ENCODE measurements at places on chromosomes 6 and 20.

DNA sequence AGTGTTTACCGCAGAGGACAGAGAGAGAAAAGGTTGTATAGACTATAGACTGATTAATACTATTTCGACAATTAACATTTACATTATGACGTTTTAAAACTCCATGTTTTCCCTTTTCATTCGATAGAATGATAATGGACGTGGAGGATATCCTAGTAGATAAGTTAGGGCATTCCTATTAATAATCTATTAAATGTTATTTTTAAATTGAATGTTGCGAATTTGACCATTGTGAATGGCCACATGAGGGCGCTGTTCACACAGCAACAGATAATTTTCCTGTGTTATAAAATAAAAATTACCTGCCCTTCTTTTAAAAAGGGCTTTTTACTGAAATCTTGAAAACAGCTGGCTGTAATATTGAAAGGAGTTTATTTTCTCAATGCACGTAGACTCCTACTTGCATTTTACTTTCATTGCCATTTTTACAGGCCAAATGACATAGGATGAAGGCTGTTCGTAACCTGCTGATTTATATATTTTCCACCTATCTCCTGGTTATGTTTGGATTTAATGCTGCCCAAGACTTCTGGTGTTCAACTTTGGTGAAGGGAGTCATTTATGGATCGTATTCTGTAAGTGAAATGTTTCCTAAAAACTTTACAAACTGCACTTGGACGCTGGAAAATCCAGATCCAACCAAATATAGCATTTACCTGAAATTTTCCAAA, 3.3 kb downstream of the ADGRB3 start:
- no peak for DNase-seq

GRCh38 chr20:2139736-2140135, 38.1 kb downstream of the STK35 start:
- no peak for DNase-seq

GRCh38 chr20:58783511-58784011, 67.1 kb downstream of the GNAS-AS1 start:
- DNase-seq: no peak

DNA sequence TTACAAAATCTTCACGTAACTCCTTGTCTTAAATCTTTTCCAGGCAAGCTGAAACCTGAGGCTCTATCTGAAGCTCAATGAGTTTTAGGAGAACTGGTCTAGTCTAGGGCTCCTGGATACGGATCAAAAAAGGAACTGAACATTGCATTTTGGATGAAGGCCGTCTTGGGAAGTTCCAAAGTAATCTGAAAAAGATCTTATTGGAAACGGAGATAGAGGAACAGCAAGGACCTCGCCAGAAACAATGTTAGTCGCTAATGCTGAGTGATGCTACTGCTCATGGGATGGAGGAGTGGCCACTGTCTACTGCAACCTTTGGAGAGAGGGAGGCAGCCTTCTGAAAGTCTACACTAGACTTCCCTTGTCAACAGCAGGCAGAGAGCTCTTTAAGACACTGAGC, 91.4 kb upstream of the ATXN1 start:
- DNase-seq: no peak

DNA sequence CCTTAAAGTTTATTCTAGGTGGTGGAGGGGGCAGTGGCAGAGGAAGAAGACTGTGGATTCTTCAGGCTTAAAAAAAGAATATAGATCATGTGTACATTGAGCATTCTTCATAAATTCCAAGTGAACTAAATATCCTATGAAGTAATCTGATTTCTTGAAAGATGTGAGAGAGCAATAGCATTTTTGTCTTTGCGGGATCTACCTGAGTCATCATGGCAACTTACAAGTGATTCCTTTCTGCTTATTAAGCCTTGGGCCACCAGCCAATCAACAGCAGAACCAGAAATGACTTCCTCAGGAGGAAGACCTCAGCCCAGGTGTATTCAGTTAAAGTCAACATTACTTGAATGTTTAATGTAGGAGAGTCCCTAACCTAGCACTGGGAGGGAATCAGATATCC, 756.9 kb downstream of the TFAP2A start:
- no peak for DNase-seq

GRCh38 chr6:40762981-40763380, 175.8 kb upstream of the LRFN2 start:
- no peak for DNase-seq

DNA sequence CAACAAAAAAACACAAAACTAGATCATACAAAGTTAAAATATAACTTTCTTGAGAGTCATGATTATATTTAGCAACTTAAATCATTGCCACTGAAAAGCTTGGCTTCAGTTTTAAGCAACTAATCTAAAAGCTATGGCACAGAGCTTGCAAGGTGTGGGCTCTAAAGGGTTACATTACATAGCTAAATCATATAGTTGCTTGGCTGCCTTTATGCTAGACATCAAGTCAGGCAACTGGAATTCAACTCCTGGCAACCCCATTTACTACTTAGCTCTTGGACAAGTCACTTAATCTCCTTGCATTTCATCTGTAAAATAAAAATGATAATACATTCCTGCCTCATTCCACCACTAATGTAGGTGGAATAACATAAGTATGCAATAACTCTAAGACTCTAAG, 40.9 kb upstream of the GCM1 start:
- no peak for DNase-seq

- no peak for DNase-seq
Measured at GRCh38 chr6:90227673-90228072, 69.0 kb downstream of the BACH2 start.

- DNase-seq: no peak
Measured at GRCh38 chr6:4336084-4336483, 200.7 kb upstream of the ECI2 start.

GRCh38 chr20:45370571-45371160, 7.5 kb downstream of the TP53TG5 start:
- DNase-seq: no peak

DNA sequence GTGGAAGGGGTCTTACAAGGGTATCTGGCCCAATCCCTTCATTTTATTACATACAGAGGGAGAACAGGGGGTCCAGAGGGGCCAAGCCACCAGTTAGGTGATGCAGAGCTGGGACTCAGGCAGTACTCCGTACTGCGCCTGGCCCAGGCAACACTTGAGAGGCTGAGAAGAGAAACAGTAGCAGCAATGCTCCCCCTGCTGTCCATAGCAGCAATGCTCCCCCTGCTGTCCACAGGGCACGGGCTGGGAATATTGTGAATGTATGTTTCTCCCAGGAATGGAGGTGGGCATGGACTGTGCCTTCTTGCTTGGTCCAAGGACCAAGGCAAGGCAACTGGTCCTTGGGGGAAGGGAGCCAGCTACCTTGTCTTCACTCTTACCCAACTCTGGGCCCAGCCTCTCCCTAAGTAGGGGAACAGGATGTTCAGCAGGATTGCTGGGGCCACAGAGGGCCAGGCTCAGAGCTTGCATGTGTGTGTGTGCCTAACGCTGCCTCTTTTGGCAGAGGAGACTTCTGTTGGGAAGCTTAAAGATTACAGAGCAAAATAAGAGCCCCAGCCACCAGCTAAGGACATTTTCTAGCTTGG, 14.8 kb upstream of the FAM83C start:
- DNase-seq: no peak

DNA sequence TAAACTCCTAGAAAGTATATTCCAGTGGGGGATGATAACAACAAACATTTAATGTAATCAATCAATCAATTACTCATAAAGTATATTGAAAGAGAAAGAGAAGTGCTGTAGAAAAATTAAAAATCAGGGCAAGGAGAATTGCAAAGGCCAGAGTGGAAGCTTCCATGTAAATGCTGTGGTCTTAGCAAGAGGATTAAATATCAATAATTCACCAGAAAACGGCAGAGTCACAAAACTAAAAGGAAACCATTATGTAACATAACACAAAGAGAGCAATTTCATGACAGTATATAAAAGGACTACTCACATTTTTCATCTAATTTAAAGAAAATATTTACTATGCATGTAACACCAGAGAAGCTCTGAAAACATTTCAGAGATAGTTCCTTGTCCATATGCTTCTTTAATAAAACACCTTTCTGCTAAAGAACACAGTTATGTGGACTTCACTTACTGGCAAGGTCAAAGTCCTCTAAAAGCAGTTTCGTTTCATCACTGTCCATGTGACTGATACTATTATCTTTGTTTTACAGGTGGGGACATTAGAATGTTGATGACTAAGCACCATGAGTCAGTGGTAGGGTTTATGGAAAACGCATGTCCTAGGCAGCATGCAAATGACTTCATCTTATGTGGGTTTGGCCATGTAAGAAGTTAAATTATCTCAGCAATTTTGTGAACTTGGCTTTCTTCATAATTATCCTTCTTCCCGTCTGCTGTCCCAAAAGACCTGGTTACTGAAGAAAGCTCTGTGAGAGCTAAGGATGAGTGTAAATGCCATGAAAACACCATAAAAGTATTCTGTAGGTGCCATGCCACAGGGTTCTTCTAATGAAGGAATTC, 185.8 kb upstream of the TENT5A start:
- no peak for DNase-seq

DNA sequence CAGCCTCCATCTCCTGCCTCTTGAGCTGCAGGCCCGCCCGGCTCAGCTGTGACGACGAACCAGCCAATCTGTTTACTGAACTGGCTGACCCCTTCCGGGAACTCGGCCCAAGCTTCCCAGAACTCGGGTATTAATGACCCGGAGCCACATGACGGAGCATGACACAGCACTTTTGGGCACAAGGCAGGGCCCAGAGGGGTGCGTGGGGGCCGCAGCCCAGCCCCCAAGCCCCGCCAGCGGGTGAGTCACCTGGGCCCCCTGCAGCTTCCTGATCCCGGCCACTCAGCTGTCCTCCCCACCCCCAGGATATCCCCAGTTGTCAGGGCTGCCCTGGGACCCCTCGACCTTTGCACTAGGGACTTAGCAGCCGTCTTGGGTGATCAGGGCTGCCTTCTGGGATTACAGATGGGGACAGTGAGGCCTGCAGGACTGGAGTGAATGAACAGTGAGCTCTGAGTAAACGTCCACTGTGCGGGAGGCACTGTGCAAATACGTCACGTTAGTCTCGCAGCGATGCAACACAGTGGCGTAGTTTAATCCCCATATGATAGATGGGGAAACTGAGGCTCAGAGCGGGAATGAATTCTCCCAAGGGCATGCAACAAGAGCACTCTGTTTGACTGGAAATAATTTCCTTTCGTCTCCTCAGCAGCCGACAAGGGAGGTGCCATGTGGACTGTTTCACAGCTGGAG, 102.1 kb downstream of the CEBPB start:
- DNase-seq: peak; percentile 71

DNA sequence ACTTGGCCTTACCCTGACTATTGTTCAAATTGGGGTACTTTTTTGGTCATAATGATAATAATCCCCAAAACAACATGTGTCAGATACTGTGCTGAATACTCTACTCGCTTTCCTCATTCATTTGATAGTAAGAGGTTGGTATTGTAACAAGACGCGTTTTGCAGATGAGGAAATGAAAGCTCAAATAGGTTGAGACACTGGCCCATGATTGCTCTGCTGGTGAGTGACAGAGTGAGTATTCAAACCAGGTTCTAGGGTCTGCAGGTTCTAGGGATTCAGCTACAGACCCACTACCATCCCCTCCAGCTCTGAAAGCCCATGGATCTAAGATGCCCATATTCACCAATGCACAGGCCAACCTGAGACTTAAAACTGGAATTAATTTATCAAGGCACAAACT, 1.3 kb upstream of the ENPP4 start:
- no peak for DNase-seq

DNA sequence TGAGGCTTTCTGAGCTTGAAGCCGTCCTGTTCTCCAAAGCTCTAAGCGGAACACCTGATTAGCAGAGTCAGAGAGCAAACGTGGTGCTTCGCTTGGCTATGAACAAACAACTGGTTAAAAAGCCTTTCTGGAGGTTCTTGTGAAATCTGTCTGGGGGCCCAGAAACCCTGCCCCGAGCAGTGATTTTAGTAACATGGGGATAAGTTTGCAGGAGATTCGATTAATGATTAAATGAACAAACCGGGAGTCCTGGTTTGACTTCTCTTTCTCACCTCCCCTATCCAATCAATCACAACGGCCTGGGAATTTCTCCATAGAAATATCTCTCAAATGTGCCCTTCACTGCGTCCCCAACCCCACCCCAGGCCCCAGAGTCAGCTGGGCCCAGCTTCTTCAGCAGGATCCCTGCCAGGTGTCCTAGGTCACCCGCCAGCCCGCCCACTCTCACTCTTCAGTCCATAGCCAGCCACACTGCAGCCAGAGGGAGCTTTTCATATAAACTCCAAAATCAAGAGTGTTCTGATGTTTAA, 43.6 kb downstream of the ZDHHC14 start:
- DNase-seq: no peak

- DNase-seq: no peak
Measured at GRCh38 chr6:73667798-73668197, 14.0 kb upstream of the SLC17A5 start.

DNA sequence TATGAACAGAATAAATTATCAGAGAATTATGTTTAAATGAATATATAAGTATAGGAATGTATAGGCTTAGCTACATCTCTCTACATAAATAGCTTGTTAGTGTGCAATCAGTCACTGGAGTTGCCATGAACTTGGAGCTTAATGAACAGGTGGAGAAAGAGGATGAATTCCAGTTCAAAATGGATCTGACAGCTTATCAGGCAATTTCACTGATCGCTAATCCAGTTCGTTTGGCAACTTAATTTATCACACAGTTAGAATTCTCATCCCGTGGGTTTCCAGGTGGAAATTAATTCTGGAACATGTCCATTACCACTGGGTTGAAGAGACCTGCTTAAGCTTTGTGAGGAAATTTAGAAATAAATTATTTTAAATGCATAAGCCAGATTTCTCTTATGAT, 118.1 kb downstream of the MACROD2 start:
- no peak for DNase-seq

- no peak for DNase-seq
Measured at GRCh38 chr20:23009636-23010035, 25.5 kb upstream of the SSTR4 start.

DNA sequence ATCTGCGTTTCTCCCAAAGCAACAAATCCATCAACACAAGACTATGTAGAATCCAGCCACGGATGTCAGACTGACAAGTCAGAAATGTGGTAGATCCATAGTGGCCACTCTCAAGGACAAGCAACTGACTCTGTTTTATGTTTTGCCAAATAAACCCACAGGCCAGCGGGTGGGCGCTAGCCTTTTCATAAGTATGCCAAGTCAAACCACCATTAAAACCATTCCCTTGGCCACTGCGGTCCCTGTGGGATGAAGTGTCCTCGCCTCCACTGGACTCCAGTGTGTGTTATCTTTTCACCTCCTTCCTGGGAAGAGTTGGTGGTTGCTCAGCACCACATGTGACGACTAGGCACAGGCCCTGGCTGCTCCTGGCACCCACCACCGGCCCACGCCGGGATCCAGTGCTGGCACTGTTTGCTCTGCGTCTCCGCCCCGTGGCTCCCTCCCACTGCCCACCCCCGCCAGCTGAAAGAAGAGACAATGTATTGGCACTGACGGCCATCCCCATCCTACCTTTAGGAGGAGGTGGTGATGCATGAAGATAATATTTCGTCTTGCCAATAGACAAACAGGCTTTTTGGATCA, 103.4 kb downstream of the FOXC1 start:
- DNase-seq: no peak

GRCh38 chr6:160036790-160037206, 67.9 kb downstream of the IGF2R start:
- DNase-seq: no peak

GRCh38 chr6:1850121-1850839, 240.6 kb downstream of the FOXC1 start:
- DNase-seq: no peak

Data from GOT3 (cell line).